ENCODE measurements at places on chromosomes 12 and 14.

- DNase-seq = no peak
Measured at GRCh38 chr12:14935031-14935430, 3.3 kb downstream of the ERP27 start.

DNA sequence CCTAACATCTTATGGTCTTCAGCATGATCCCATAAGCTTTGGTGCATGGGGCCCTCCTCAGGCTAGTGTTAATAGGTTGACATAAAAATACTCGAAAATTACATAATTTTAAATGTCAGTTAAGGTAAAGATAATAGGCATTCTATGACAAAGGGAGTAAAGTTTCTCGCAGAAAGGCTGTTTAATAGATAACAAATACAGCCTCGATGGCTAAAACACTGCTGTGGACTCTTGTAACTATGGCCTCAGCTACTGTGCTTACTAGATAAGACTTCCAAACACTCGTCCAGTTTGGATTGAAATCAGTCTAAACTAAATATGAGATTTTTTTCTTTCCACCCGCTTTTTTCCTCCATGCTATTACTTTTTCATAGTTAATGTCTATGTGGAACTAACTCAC is 23.2 kb upstream of the MGST1 start:
- no peak for DNase-seq

DNA sequence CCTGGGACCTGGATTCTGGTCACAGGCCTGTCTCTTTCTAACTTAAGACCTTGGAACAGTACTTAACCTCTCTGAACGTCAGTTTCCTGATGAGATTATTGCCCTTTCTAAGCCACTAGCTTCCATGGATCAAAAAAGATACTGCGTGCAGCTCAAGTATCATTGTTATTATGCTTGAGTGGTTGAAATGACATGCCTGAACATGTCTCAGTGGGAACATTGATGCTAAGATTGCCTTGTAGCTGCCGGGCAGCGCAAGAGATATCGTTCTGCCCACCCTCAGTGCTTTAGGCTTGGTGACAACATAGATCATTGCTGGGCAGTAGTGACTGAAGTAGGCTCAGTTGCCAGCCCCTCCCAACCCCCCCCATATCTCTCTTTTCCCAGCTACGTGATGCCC is 131.9 kb downstream of the SMOC1 start:
- no peak for DNase-seq

DNA sequence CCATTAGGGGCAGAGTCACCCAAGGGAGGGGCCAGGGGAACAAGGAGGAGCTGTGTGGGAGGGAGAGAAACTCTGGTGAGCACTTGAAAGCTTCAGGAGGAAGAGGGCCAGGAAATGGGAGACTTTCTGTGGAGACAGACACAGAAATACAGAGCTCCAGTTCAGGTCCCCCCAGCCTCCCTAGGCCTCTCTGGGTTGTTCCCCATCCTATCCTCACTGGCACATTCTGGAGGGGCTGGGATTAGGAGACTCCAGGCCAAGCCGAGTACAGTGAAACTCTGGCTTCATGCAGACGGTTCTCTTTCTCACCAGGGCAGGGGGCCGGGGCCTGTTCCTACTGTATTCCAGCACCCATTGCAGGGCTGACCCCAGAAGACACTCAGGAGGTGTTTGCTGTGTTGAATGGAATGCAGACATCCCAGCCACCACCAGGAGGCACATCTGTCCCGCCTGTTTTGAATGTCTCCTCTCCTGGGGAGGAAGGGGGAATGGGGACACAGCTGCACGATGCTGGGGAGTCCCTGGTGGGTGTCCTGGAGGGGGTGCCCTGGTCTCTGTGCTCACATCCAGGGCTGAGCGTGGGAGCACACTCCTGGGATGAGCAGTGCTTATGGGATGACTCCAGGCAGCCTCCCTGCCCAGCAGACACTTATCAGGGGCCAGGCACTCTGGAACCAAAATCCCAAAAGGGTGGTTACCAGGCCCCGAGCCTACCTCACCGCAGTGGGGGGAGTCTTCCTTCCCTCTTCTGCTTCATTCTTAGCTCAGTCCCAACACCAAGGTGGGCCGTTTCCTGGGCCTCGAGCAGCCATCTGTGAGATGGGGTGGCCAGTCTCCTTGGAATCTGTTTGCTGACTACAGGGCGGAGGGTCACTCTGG is 5.5 kb upstream of the KRT84 start:
- DNase-seq = no peak

GRCh38 chr12:27101290-27101689 is 18.9 kb upstream of the C12orf71 start:
- no peak for DNase-seq
